Right hindlimb (tissue), 1 donor: ENCODE measurements at places on chromosomes 7 and 10.

- DNase-seq: no peak
Observed at GRCh38 chr10:80528901-80529300, 8.8 kb upstream of the SH2D4B start.

- no peak for DNase-seq
Observed at GRCh38 chr7:39911167-39911566, 38.9 kb upstream of the CDK13 start.

DNA sequence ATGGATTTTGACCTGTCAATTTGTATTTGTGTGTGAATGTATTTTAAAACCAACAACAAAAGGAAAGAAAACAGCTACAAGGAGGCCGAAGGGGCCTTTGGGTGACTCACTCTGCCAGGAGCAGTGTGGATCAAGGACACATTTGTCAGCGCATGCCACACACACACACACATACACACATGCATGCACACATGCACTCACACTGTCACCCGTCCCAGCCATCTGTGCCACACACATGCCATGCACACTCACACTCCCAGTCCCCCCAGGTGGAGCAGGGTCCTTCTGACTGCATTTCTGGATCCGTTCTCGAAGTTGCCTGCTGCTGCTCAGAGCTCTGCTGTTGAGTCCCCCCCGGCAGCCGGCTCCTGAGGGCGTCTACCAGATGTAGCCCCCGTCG, 26.0 kb downstream of the SPOCK2 start:
- DNase-seq: no peak

GRCh38 chr7:45363669-45364068, 206.1 kb downstream of the RAMP3 start:
- DNase-seq: no peak

DNA sequence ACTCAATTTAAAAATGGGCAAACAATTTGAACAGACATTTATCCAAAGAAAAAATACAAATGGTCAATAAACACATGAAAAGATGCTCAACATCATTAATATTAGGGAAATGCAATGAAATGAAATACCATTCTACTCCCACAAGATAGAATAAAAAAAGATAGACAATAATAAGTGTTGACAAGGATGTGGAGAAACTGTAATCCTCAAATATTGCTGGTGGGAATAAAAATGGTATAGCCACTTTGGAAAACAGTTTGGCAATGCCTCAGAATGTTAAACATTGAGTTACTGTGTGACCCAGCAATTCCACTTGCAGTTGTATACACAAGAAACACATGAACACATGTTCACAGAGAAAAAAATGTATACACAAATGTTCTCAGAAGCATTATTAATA, 197.6 kb downstream of the RELN start:
- no peak for DNase-seq

- DNase-seq: no peak
Observed at GRCh38 chr7:17996442-17997223, 31.0 kb downstream of the PRPS1L1 start.

- DNase-seq: no peak
Observed at GRCh38 chr10:119549247-119549999, 6.9 kb upstream of the RGS10 start.

GRCh38 chr10:104941662-104942061, 300.6 kb downstream of the SORCS3 start:
- DNase-seq: no peak

- DNase-seq: no peak
Observed at GRCh38 chr7:99089914-99090629, 53.8 kb downstream of the SMURF1 start.

DNA sequence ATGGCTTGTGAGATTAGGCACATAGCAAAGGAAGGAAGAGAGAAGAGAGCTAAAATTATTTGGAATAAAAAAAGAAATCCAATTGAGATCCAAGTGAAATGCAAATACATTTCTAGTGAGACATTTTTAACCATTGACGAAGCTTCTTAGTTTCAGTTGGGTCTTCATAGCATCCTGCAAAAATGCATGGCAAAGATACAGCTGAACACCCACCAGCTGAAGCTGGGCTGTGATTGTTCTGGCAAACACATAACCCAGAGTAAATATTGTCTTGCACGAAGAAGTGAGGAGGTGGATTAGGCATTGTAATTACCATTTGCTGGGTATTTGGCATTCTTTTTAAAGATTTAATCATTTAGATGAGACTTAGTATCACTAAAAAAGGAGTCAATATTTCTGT, 409.4 kb downstream of the GRM8 start:
- DNase-seq: no peak

- DNase-seq: no peak
Observed at GRCh38 chr7:108382932-108383331, 73.3 kb downstream of the NRCAM start.

- no peak for DNase-seq
Observed at GRCh38 chr7:149654588-149654987, 118.8 kb downstream of the ZNF467 start.

DNA sequence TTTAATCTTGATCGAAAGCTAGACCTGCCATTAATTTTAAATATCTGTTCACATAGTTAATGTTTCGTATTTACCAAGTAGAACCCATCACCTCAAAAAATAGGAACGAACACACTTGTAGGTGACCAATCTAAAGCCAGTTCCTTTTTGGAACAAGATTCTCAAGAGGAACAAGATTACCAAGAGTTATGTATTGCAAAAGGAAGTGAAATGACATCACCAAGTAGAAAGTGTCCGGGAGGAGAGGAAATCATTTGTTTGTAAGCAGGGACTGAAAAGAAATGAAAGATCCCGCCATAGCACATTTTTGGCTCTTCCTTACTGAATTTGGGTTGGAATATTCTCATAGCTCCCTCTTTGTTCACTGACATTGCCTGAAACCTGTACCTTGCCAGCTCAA, 1200.5 kb downstream of the SORCS1 start:
- no peak for DNase-seq

GRCh38 chr7:155917836-155918430, 105.7 kb upstream of the SHH start:
- DNase-seq: no peak

- peak; percentile 77 for DNase-seq
Observed at GRCh38 chr10:3213208-3213607, 40.6 kb upstream of the PITRM1 start.

GRCh38 chr10:72679838-72680241, 12.1 kb upstream of the MCU start:
- no peak for DNase-seq

- no peak for DNase-seq
Observed at GRCh38 chr7:148290538-148290937, 300.0 kb upstream of the C7orf33 start.

DNA sequence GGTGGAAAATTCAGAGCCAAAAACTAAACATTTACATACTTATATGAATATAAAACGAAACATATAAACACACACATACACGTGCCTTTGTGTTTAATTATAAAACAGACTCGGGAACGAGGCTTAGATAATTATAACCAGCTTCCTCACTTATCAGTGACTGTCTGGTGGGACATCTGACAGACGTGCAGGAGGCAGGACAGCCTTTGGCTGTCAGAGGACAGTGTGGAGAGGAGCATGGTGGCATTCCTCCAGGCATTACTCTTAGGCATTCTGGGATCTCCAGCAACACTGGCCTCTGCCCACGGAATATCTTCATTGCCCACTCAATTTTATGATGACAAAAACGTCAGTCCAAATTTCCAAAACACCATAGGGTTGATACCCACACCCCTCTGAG, 262.2 kb upstream of the NFE2L3 start:
- DNase-seq: no peak

- no peak for DNase-seq
Observed at GRCh38 chr10:86964061-86964846, 4.0 kb upstream of the ADIRF start.

DNA sequence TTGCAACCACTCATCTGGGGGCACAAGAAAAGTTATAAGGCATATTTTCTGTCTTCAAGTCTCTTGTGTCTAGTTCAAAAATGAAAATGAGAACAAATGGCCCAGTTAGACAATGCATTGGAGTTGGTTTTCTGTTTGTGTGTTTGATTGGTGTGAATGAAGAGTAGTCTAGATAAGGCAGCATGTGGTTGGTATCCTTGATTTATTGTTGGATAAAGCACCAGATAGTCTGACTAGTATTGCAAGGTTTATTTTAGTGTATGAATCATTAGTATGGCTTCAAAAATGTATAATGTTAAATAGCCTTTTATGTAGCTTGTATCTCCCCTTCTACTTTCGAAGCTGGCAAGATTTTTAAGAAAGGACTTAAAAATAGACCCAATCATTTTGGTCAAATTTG, 237.3 kb downstream of the CDK14 start:
- no peak for DNase-seq

GRCh38 chr7:140640727-140641523, at the start of gene DENND2A:
Gene DENND2A (minus strand): TSS chr7:140640813. CDS start chr7:140602397, 38,416 bp downstream.
- peak; percentile 94 for DNase-seq

- DNase-seq: no peak
Observed at GRCh38 chr7:10116511-10116910, 857.2 kb upstream of the PHF14 start.

- DNase-seq: no peak
Observed at GRCh38 chr10:77555591-77556212, 81.9 kb downstream of the KCNMA1 start.

DNA sequence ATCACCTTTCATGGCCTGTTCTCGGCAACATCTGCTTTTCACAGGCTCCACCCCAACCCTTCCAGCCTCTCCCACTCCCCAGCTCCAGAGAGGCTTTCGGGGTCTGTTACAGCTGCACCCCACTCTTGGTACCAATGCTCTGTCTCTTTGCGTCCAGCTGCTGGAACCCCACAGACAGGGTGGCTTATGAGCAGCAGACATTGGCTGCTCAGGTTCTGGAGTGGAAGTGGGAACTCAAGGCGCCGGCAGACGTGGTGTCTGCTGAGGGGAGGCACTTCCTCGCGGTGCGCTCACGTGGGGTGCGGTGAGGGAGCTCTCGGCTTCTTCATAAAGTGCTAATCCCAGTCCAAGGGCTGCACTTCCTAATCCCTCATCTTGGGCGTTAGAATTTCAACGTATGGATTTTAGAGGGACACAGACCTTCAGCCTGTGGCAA, 185.7 kb downstream of the ELFN1 start:
- DNase-seq: peak; percentile 8

DNA sequence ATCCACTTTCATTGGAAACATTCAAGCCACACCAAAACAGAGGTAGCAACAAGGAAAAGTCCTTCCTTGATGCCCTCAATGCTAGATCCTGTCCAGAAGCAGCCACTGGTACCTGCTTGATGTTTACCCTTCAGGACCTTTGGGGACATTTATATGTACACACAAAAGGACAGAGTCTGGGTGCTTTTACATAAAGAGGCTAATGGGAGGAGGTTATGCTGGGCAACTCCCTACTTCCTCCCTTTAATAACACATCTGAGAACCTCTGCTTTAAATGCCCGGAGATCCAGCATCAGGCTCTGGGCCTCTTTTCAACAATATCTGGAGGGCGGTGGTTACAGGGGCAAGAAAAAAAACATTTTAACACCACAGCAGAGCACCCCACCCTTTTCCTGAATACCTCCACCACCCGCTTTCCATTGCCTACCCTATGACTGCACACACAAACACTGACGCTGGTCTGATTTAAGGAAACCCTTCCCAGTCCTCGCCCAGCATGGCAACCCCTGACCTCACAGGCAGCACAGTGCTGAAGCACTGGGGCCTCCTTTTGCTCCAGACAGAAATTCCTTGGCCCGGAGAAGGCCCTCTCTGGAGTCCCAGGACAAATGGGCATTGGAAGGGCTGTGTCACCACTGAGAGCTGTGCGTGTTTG, 39.3 kb upstream of the DUSP5 start:
- no peak for DNase-seq

DNA sequence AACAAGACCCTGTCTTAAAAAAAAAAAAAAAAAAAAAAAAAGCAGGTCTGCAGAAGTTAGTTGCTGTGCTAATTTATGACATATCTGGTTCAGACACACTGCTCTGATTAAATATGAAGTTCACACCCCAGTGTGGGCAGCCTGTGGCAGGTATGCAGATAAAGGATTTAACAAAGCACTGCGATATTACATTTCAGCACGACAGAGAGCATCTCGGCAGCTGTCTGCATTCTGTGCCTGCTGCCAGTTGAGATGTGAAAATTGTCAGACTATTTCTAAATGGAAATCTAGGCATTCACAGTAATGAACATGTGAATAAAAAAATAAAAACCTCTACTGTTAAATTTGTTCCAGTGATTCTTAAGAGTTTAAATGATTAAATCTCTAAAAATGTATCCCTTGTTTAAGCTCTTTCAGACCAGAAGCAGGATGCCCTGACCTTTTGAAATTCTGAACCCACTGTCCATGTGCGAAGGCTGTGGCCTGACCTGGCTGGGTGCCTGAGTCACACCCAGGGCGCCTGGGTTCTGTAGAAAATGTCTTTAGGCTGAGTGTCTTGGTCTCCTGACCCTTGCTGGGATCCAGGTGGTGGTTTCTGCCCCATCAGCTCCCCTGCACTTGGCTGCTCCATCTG, 272.9 kb downstream of the WDR37 start:
- no peak for DNase-seq

DNA sequence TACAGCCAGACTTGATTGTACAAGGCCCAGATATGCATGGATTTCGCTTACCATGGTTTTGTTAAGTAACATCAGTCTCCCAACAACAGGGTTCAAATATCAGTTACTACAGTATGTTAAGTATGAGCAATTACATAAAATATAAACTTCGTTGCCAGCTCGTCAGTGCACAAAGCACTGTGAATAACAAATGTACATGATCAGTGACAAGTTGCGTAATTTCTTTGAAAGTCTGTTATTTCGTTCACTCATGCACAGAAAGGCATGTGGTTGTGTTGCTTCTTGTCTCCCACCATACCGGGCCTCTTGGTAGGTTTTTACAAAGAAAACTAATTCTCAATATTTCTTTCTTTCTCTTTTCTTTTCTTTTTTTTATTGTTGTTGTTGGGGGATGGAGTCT, 12.5 kb upstream of the ZNF487 start:
- no peak for DNase-seq

GRCh38 chr10:125033146-125033924, 91.4 kb downstream of the ZRANB1 start:
- DNase-seq: no peak

DNA sequence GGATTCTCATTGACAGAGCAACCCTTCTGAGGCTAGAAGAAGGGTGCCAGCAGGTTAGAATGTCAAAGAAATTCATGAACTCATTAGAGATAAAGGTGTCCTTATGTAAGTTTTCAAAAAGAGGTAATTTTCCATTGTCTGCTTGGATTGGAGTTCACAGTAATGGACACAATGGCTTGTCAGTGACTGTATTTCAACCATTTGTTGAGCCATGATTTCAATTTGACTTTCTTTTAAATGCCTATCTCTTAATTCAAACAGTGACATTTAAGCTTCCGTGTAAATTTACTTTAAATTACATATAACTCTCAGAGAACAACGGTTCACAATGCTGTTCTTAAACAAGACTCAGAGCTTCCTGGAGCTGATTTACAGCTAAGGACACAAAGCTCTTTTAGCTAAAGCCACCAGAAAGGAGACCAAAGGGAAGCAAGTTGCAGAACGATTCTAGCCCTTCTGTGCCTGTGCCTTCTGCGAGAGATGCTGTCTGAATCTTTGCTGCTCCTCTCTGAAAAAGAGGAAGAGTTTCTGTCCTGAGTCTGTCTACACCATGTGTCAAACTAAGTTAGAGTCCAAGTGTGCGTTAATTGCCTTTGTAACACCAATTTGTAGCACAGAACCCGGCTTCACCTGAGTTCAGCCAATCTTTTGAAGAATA, 42.2 kb upstream of the PFKP start:
- no peak for DNase-seq

GRCh38 chr10:50794490-50794889, 54.8 kb downstream of the ASAH2B start:
- no peak for DNase-seq

- no peak for DNase-seq
Observed at GRCh38 chr7:152871678-152872060, 112.1 kb downstream of the ACTR3B start.

- DNase-seq: no peak
Observed at GRCh38 chr7:25762511-25763462, 389.2 kb upstream of the NFE2L3 start.
